ENCODE measurements at places on chromosomes 5 and 9.

DNA sequence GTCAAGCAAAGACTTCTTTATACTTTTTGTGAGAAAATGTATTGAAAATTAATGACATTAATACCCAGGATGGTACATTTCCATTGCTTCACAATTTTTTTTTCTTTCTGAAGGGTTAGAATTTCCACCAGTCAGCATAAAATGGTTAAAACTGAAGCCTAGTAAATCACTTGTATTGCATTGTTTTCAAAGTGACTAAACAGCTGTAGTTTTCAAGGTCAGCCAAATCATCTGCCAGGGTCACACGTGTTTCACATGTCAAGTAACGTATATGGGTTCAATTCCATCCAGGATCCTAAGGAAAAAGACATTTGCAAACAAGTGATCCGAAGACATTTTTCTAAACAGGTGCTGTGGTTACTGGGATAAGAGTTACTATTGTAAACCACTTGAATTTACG is 574.2 kb downstream of the RAB3C start:
- DNase-seq: no peak

- peak; percentile 63 for DNase-seq
Measured at GRCh38 chr9:137411645-137412380, 11.1 kb downstream of the EXD3 start.

GRCh38 chr5:110342683-110343082 is 383.8 kb downstream of the TMEM232 start:
- DNase-seq: no peak

GRCh38 chr9:109792951-109793546 is 13.1 kb downstream of the PALM2AKAP2 start:
- no peak for DNase-seq

DNA sequence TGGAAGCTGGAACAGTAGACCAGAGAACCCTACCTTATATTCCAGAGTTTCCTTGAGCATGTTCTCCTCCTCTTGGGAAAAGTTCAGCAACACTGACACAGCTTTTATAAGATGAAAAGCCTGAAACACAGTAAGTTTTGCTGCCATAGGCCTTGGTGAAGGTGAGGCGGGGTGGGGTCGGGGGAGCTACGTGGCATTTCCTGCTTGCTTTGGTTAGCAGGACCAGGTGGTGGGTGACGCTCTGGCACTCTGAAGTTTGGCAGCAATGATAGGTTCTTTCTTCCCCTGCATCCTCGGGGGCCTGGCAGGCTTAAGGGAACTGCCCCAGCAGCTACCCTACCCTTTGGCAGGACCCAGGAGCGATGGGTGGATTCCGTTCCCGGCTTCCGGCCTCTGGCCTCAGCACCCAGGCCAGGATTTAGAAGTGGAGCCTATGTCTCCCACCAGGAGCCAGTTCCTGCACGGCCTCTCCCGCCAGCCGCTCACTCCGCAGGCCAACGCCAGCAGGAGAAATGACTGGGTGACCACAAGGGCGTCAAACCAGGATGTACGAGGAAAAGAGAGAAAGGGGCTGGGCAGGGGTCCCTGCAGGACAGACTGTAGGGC is 19.3 kb downstream of the ARPC5L start:
- DNase-seq: no peak

DNA sequence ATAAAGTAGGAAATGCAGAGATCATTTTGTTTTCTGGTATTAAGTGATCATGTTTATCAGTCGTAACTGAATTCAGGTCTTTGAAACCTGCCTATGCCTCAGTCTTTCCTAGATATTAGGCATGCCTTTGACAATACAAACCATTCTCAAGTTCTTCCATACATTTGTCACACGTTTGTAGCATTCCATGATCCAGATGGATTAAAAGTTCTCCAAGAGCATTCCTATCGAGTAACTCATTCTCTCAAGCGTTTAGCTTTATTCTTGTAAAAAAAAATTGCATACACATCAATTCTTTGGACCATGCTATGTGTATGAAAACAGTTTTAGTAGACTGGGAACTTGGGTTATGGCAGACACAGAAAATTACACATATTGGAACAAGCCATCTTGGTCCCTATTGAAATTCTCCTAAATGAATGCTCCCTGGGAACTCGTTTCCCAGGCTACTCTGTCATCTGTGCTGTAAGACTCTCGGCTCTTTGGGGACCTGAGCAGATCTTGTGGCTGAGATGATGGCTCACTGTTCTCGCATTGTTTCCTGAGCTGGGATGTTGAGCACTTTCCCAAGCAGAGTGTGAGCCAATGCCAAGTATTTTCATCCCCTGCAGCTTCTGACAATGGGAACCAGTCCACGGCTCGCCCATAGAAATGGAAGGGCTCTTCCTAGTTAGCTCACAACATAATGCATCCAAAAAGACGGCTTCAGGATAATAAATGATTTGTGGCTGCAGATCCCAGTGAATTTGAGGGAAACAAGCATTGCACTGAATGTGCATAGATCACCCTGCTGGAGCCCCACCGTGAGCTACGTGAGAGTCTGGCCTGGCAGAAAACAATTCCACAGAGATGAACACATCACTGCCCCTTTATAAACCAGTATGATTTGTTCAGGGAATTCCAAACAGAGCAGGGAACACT is 230.2 kb downstream of the IRX1 start:
- no peak for DNase-seq

GRCh38 chr9:94002316-94003140 is 47.4 kb upstream of the BARX1 start:
- peak; percentile 7 for DNase-seq

GRCh38 chr5:133607451-133607850 is 4.9 kb downstream of the FSTL4 start:
- DNase-seq: no peak

- DNase-seq: no peak
Measured at GRCh38 chr9:83927591-83927990, 6.4 kb upstream of the KIF27 start.

GRCh38 chr5:145936401-145937131 is at the start of gene SH3RF2:
SH3RF2 (plus strand) TSS chr5:145936578; CDS start chr5:145937929, 1,351 bp downstream.
- no peak for DNase-seq

DNA sequence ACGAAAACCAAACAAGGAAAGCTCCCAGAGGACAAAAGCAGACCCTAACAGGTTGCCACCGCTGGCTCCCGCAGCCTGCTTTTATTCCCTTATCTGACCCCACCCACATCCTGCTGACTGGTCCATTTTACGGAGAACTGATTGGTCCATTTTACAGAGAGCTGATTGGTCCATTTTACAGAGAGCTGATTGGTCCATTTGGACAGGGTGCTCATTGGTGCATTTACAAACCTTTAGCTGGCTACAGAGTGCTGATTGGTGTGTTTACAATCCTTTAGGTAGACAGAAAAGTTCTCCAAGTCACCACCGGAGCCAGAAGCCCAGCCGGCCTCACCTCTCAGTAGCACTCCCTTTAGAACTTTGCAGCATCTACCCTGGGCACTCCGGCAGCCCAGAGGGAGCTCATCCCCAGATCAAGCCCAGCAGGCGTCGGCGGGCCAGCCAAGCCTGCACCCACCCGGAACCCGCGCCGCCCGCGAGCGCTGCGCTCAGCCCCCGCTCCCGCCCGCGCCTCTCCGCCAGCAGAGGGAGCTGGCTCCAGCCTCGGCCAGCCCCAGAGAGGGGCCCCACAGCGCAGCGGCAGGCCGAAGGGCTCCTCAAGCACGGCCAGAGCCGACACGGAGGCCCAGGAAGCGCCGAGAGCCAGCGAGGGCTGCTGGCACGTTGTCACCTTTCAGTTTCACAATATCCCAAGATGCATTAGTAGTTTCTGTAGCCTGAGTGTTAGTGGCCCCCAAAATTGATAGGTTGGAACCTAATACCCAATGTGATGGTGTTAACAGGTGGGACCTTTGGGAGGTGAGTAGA is 35.3 kb upstream of the CLPTM1L start:
- DNase-seq: peak; percentile 45

- DNase-seq: no peak
Measured at GRCh38 chr5:66829826-66830225, 233.6 kb downstream of the MAST4 start.

DNA sequence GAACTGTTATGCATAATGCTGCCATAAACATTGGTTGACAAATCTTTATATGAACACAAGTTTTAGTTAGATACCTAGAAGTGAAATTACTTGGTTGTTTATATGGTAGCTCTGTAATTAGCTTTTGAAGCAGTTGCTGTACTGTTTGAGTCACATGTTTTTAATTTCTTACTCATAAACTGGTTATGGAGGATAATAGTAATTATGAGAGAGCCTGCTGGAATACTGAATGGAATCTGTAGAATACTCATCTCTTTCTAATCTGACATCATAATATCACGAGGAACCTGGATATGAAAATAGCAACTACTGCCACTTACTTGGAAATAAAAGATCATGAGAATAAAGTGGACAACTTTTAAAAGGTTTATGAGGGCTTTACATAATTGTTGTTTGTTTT is 509.2 kb downstream of the CETN3 start:
- no peak for DNase-seq

GRCh38 chr9:29069376-29069775 is 1496.1 kb upstream of the C9orf72 start:
- DNase-seq: no peak

GRCh38 chr9:94896512-94896911 is 170.0 kb downstream of the AOPEP start:
- DNase-seq: no peak

DNA sequence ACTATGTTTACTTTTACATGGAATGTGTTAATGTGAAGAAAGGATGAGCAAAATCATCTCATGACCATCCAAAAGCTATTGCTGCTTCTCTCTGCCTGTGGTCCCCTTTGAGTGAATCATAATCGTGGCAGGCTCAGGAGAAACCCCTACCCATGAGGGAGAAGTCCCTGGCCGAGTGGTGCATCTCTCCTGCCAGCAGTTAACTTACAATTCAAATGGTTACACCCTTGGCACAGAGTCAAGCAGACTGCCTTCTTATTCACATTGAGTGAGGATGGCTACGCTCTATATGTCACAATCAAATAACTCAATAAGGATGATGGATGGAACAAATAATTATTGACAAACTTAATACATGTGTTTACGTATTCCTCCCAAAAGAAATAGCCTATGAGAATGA is 179.1 kb downstream of the FGF1 start:
- no peak for DNase-seq

GRCh38 chr5:176629853-176630680 is at the start of the genes EIF4E1B and SNCB:
EIF4E1B (plus strand) TSS chr5:176630675; CDS start chr5:176642788, 12,113 bp downstream.
SNCB (minus strand) TSS chr5:176630534; CDS start chr5:176629654, 880 bp downstream.
- DNase-seq: peak; percentile 4
